ENCODE measurements at places on chromosomes 2 and 18.
A peak's percentile ranks its signal among the peaks of the same experiment; 100 is the strongest.

DNA sequence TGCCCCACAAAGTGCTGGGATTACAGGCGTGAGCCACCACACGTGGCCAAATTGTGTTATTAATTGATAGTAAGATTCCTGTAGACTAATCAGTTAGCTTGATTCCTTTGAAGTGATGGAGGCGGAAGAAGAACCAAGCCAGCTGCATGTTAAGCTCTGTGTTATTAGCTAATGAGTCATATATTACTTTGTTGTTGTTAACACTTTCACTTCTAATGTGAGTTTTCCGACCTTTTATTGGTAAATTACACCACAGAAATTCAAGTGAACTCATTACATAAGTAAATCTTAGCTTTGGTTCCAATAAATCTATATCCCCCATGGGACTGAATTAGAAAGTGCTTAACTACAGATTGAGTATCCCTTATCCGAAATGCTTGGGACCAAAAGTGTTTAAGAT is 20.3 kb downstream of the CHMP1B start:
- no peak for DNase-seq
- no peaks in the 10 kb centered on the region for H3K27me3 ChIP-seq
- H3K4me1 ChIP-seq, result no peaks in the 10 kb centered on the region
- H3K36me3 ChIP-seq, result peaks cover 38% of the 10 kb centered on the region
- no peak overlapping the region for H3K4me3 ChIP-seq

GRCh38 chr2:152602750-152603149 is 114.5 kb downstream of the PRPF40A start:
- no peak overlapping the region for H3K27ac ChIP-seq
- H3K27me3 ChIP-seq, result no peaks in the 10 kb centered on the region
- no peaks in the 10 kb centered on the region for H3K4me1 ChIP-seq
- no peak for DNase-seq
- no peaks in the 10 kb centered on the region for H3K36me3 ChIP-seq

DNA sequence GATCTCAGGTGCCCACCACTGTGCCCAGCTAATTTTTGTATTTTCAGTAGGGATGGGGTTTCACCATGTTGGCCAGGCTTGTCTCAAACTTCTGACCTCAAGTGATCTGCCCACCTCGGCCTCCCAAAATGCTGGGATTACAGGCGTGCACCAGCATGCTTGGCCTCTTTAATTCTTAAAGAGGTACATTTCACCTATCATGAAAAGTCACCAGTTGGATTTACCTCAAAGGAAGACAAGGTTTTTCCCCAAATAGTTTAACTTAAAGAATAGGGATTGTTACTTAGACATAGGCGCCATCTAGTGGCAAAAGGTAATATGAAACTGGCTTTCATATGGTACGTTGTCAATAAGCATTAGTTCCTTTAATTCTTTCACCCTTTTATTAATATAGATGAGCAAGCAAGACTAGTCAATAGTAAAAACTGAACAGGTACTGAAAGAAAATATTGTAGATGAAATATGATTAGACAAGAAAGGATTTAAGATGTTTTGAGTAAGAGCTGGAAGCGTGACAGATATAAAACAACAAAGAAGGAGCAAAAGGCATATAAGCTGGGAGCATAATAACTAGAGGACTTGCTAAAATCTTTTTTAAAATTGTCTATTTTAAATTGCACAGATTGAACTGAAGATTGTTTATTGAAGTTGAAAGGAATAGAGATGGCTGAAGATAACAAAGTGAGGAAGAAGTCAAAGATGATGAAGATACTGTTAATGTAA is 35.0 kb upstream of the PSMD14 start:
- no peaks in the 10 kb centered on the region for H3K36me3 ChIP-seq
- H3K27ac ChIP-seq, result no peak overlapping the region
- H3K4me3 ChIP-seq, result no peak overlapping the region
- no peaks in the 10 kb centered on the region for H3K4me1 ChIP-seq
- H3K27me3 ChIP-seq, result no peaks in the 10 kb centered on the region
- DNase-seq, result no peak

- no peak for DNase-seq
- H3K27ac ChIP-seq, result no peak overlapping the region
- no peaks in the 10 kb centered on the region for H3K4me1 ChIP-seq
Measured at GRCh38 chr18:55048892-55049291, 89.6 kb upstream of the CCDC68 start.

- no peaks in the 10 kb centered on the region for H3K27me3 ChIP-seq
- no peak overlapping the region for H3K27ac ChIP-seq
- no peak for DNase-seq
- H3K4me1 ChIP-seq, result peaks cover 15% of the 10 kb centered on the region
Measured at GRCh38 chr2:54546518-54546917, 90.4 kb downstream of the SPTBN1 start.

- no peak for DNase-seq
- no peak overlapping the region for H3K27ac ChIP-seq
- no peaks in the 10 kb centered on the region for H3K4me1 ChIP-seq
- no peak overlapping the region for H3K4me3 ChIP-seq
Measured at GRCh38 chr2:83002706-83003105, 1456.4 kb downstream of the SUCLG1 start.

- H3K4me3 ChIP-seq, result no peak overlapping the region
- H3K36me3 ChIP-seq, result no peaks in the 10 kb centered on the region
- no peaks in the 10 kb centered on the region for H3K4me1 ChIP-seq
- no peak for DNase-seq
- H3K27ac ChIP-seq, result no peak overlapping the region
Measured at GRCh38 chr2:15660491-15661294, 69.0 kb downstream of the DDX1 start.

- H3K4me1 ChIP-seq, result peaks cover 20% of the 10 kb centered on the region
- H3K4me3 ChIP-seq, result peak overlapping the region; percentile 75
- no peak for DNase-seq
- H3K27ac ChIP-seq, result peak overlapping the region; percentile 94
- H3K27me3 ChIP-seq, result no peaks in the 10 kb centered on the region
Measured at GRCh38 chr2:74552914-74553811, 579 bp downstream of the LOXL3 start.

- H3K4me1 ChIP-seq, result peaks cover 21% of the 10 kb centered on the region
- H3K27ac ChIP-seq, result no peak overlapping the region
- no peak for DNase-seq
- H3K36me3 ChIP-seq, result no peaks in the 10 kb centered on the region
Measured at GRCh38 chr2:102107741-102108070, 34.8 kb upstream of the IL1R1 start.

DNA sequence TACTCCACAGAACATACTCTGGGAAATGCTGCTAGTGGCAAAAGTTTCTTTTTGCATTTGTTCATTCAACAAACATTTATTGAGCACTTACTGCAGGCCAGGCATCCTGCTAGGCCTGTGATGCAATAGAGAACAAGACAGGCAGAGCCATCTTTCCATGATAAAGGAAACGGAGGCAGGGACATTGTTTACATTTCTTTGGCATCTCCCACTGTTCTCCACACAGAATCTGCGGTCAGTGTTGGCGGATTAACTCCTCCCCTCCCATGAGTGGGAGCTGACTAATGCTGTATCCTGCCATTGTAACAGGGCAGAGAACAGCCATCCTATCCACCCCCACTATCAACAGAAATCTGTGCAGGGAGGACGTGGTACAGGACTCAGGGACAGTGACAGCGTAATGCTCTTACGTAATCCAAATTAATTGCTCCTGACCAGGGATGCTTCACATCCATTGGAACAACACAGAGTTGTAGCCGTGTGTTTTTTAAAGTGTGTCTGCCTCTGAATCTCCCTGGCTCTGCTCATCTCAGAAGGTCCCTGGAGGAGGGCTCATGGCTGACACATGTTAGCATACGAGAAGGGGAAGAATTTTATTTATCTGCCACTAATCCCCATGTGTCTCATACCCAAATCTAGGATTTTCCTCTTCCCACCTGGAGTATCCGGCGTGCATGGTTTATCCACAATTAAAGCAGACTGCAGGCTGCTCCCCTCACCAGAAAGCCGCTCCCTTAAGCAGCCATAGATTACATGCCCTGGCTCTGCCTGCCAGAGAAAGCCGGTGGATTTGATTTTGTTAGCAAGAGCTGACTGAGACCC is 32.3 kb downstream of the STEAP3 start:
- no peak for DNase-seq
- no peaks in the 10 kb centered on the region for H3K27me3 ChIP-seq
- H3K36me3 ChIP-seq, result peaks cover 10% of the 10 kb centered on the region
- H3K4me1 ChIP-seq, result no peaks in the 10 kb centered on the region
- no peak overlapping the region for H3K4me3 ChIP-seq
- H3K27ac ChIP-seq, result no peak overlapping the region

GRCh38 chr2:6878549-6878948 is 972 bp downstream of the RSAD2 start:
- no peaks in the 10 kb centered on the region for H3K36me3 ChIP-seq
- DNase-seq, result no peak

- no peaks in the 10 kb centered on the region for H3K36me3 ChIP-seq
- no peaks in the 10 kb centered on the region for H3K4me1 ChIP-seq
- H3K27ac ChIP-seq, result no peak overlapping the region
Measured at GRCh38 chr2:15223887-15224286, 337.2 kb downstream of the NBAS start.

- no peak overlapping the region for H3K27ac ChIP-seq
- no peaks in the 10 kb centered on the region for H3K36me3 ChIP-seq
- H3K27me3 ChIP-seq, result no peaks in the 10 kb centered on the region
- no peak overlapping the region for H3K4me3 ChIP-seq
- DNase-seq, result no peak
- H3K4me1 ChIP-seq, result no peaks in the 10 kb centered on the region
Measured at GRCh38 chr2:178954049-178954448, 95.9 kb downstream of the CCDC141 start.

DNA sequence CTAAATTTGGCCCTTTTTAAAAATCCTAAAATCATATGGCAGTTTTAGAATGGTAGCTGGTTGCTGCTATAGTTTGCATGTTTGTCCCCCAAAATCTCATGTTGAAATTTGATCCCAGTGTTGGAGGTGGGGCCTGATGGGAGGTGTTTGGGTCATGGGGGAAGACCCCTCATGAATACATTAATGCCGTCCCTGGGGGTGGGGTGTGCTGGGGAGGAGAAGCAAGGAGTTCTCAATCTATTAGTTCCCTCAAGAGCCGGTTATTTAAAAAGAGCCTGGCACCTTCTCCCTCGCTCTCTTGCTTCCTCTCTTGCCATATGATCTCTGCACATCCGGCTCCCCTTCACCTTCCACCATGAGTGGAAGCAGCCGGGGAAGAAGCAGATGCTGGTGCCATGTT is 20.8 kb downstream of the GPATCH11 start:
- H3K36me3 ChIP-seq, result peaks cover 65% of the 10 kb centered on the region
- H3K27me3 ChIP-seq, result no peaks in the 10 kb centered on the region
- H3K4me3 ChIP-seq, result no peak overlapping the region
- no peak overlapping the region for H3K27ac ChIP-seq
- no peaks in the 10 kb centered on the region for H3K4me1 ChIP-seq

DNA sequence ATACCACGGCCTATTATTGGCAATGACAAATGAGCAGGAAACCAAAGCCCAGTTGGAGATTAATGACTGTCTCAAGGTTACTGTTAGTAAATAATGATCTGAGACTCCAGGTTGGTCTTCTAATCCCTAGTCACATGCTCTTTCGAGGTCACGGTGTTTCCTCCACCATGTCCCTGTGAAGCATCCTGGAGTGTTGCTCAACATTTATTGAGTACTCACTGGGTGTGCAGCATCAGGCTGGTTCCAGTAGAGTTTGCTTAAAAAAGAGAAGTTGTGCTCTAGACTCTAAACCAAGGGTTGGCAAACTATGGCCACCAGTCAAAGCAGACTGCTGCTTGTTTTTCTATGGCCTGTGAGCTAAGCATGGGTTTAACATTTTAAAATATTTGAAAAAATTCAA is 263.8 kb upstream of the ATP5MC3 start:
- no peaks in the 10 kb centered on the region for H3K36me3 ChIP-seq
- no peak overlapping the region for H3K27ac ChIP-seq
- H3K4me3 ChIP-seq, result no peak overlapping the region
- no peaks in the 10 kb centered on the region for H3K27me3 ChIP-seq

DNA sequence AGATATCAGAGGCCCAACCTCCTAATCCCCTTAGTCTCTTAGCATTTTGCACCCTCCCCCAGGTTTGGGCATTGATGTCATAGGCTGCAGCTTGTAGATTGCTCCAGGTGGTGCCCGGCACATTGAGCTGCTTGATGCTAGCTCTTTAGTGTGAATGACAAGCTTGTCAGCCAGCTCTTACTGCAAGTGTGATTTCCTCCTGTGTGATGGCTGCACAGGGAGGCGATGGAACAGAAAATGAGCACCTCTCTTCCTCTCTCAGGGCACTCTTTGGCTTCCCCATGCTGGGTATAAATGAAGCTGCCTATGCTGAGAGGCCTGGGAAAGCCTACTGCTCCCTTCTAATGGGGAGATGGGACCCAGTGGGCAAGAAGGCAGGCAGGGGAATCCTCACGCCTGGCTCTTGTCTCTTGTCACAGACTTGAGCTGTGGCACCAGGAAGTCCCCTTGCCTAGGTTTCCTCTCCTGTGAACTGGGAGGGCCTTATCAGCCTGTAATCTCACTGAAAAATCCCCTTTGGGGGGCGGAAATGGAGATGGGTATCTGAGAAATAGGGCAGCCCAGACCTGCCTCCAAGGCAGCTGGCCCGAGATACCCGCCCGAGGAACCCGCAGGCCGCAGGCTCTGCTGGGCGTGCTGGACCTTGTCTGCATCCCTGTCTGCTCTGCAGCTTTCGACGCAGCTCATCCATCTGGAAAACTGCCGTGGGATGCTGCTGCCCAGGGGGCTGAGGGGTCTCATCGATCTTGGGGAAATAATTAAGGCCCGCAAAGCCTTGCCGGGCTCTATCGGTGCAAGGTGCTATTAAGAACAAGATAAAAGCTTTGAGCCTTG is 163.5 kb upstream of the CXCR4 start:
- DNase-seq, result no peak
- H3K27me3 ChIP-seq, result no peaks in the 10 kb centered on the region
- H3K36me3 ChIP-seq, result no peaks in the 10 kb centered on the region

- no peaks in the 10 kb centered on the region for H3K27me3 ChIP-seq
- no peak overlapping the region for H3K27ac ChIP-seq
- no peak overlapping the region for H3K4me3 ChIP-seq
- no peaks in the 10 kb centered on the region for H3K4me1 ChIP-seq
- no peaks in the 10 kb centered on the region for H3K36me3 ChIP-seq
Measured at GRCh38 chr2:223460209-223460608, 142.0 kb downstream of the SCG2 start.

GRCh38 chr2:211751848-211752247 is 786.8 kb downstream of the ERBB4 start:
- H3K27me3 ChIP-seq, result no peaks in the 10 kb centered on the region
- DNase-seq, result no peak
- no peaks in the 10 kb centered on the region for H3K4me1 ChIP-seq
- no peak overlapping the region for H3K4me3 ChIP-seq

DNA sequence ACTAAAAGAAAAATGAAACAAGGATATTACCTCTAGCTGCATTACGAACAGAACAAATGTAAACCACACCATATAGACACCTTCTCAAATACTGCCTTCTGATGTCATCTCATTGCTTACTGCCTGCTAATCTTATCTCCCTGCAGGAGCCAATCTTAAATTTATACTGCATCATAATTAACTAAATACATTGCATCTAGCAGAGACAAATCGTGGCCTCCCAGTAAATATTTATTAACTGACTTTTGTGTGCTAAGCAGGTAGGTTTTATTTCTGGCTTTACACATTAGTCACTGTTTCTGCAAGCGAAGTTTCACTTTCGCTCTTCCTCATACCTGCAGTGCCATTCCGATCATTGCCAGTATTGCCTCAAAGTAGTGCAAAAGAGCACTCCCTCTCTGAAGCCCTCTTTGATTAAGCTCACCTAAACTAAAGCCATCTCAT is 67.5 kb downstream of the SPATS2L start:
- no peaks in the 10 kb centered on the region for H3K27me3 ChIP-seq
- no peak for DNase-seq
- H3K36me3 ChIP-seq, result no peaks in the 10 kb centered on the region
- no peaks in the 10 kb centered on the region for H3K4me1 ChIP-seq
- H3K27ac ChIP-seq, result no peak overlapping the region
- H3K4me3 ChIP-seq, result no peak overlapping the region
